GM23248 (cell line): ENCODE measurements at places on chromosomes 3 and 15. TPM values are rescaled to one million over a fixed set of nuclear protein-coding genes. Genes with fewer than 3 reads are reported as not detected.

The KLHL40 gene
- total RNA-seq, result not detected in 2 replicates

DNA sequence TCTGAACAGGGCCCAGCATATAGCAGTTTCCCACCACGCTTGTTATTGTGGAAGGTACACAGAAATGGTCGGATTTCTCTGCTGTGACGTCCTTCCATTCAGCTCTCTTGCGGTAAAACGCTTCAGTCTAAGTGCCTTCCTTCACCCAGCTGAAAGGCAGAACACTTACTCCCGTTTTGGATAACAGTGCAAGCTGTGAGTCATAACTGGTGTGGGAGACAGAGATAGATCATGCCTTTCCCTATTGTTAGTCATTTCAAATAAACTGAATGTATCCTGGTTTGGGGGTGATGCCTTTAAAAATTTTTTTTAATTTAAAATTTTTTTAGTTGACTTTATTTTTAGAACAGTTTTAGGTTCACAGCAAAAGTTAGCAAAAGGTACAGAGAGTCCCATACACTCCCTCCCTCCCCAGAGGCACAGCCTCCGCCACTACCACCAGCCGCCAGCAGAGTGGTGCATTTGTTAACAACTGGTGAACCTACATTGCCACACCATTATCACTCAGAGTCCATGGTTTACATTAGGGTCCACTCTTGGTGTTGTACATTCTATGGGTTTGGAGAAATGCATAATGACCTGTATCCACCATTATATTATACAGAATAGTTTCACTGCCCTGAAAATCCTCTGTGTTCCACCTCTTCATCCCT is 94.9 kb upstream of the NSMCE3 start:
- DNase-seq, result peak; percentile 61

- DNase-seq, result peak; percentile 72
Measured at GRCh38 chr3:155870945-155871745, 695 bp downstream of the GMPS start.

The CDCP1 gene
- 5.4 and 8.9 TPM in 2 replicates for total RNA-seq

DNA sequence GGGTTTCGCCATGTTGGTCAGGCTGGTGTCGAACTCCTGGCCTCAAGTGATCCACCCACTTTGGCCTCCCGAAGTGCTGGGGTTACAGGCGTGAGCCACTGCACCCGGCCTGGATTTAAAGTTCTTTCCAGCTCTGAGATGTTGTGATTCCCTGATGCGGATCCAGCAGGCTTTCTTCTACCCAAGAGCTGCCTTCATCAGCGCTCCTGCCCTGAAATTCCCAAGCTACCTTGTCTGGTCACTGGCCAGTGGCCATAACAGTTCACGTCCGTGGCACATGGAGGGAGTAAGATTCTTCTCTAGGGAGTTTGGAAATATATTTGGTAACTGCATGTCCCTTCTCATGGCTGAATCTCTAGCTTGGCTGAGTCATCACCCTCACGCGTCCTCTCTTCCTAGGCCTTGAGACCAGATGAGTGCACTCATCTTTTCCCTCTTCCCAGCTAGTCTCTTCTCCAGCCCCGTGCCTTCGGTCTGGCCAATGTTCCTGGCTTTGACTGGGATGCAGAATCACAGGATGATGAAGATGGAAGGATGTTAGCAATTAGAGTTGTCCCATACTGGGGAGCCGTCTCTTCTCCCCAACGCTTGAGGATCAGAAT is 29.8 kb upstream of the APOD start:
- DNase-seq, result peak; percentile 72

The GORASP1 gene
- 63.8 and 184 TPM in 2 replicates for total RNA-seq

The EIF5A2 gene
- 10.0 and 20.8 TPM in 2 replicates for total RNA-seq

The GOLGA8Q gene
- 0.76 TPM in 1 of 2 replicates, not detected in the other for total RNA-seq

DNA sequence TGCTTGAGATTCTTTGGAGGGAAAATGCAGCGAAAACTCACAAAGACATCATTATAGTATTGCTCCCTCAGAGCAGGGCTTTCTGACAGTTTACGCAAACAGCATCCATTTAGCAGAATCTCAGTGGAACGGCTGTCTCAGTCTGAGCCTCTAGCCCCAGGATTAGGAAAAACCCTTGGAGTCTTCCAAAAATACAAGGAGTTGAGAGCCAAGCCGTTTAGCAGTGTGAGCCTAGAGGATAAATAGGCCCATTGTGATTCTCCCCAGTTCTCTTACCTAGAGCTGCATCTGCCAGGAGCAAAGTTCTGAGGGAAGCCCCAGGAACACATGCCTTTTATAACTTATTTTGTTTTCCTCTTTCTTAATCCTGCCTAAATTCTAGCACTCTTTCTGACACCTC is 359.6 kb downstream of the NTRK3 start:
- no peak for DNase-seq

- peak; percentile 71 for DNase-seq
Measured at GRCh38 chr15:66798426-66799061, 96.5 kb downstream of the SMAD6 start.

- DNase-seq, result no peak
Measured at GRCh38 chr15:87118435-87118834, 1038.8 kb downstream of the AGBL1 start.

The AHSG gene
- not detected in 2 replicates for total RNA-seq

GRCh38 chr15:46297766-46298165 is 662.9 kb downstream of the SQOR start:
- DNase-seq, result no peak

The PFN2 gene
- 174 and 224 TPM in 2 replicates for total RNA-seq

DNA sequence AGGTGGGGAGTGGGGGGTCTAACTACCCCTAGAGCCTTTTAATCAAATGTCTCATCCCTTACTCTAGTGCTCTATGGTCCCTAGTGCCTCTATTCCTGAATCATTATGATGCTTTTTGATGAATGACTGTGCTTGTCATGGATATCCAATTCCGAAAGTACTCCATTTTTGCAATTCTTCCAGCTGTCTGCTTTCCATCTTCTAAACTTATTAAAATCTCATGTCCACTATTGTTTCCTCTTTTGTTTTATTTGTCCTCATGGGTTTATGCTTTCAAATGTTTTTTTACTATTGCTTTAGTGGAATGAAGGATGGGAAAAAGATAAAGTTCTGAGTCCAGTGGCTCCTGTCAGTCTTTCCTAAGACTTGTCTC is 77.2 kb upstream of the KCNMB2 start:
- no peak for DNase-seq

The SLC22A14 gene
- not detected in 2 replicates for total RNA-seq

DNA sequence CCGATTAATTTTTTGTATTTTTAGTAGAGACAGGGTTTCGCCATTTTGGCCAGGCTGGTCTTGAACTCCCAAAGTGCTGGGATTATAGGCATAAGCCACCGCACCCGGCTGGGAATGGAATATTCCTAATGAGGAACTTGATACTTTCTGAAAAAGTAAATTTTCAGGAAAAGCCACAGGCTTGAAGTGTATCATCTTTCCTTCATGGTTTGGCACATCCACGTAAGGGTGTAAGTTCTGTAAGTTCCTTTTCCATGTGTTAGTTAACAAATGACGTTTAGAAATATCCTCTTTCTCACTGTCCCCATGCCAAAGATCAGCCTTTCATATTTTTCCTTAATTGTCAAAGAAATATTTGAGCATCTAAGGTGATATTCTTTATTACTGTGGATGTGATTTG is 24.9 kb downstream of the TMEM45A start:
- peak; percentile 23 for DNase-seq

The CPNE9 gene
- total RNA-seq, result not detected in 2 replicates

GRCh38 chr15:69926721-69927120 is 171.0 kb downstream of the TLE3 start:
- no peak for DNase-seq

- DNase-seq, result peak; percentile 95
Measured at GRCh38 chr3:133943639-133944141, 48.0 kb upstream of the RAB6B start.

- DNase-seq, result no peak
Measured at GRCh38 chr3:98371853-98372252, 18.2 kb downstream of the OR5K4 start.

DNA sequence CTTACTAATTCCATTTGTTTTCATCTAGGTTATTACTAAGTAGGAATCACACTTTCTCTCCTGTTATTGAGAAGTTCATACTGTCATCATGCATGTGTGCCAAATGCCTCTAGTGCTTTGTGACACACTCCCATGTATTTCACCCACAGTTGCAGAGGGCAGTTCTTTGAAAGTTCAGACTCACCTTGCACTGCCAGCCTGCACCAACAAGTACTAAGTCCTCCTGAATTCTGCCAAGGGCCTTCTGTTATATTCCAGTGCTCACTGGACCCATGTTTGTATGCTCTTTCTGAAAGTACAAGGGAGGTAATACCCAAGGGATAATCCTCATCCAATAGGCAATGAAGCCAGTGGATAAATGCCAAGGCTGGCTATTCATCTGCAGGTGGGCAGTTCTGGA is 136.6 kb upstream of the ARPP21 start:
- no peak for DNase-seq

DNA sequence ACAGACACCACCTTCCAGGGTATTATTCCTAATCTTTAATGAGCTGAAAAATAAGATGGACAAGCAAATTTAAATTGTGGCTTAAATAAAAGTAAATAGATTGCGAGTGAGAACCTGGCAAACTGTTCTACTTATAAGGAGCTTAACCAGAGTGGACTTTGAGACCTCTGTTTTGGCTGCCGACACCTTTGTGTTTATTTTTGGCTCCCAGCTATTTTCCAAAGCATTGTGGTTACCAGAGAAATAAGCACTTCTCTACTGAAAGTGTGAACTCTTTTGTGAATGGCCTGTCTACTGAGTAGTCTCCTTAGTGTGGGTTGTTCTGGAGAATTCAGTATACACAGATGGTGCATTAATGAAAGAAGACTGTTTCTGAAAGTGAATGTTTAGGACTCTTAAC is 109.4 kb downstream of the ATP8B4 start:
- no peak for DNase-seq

DNA sequence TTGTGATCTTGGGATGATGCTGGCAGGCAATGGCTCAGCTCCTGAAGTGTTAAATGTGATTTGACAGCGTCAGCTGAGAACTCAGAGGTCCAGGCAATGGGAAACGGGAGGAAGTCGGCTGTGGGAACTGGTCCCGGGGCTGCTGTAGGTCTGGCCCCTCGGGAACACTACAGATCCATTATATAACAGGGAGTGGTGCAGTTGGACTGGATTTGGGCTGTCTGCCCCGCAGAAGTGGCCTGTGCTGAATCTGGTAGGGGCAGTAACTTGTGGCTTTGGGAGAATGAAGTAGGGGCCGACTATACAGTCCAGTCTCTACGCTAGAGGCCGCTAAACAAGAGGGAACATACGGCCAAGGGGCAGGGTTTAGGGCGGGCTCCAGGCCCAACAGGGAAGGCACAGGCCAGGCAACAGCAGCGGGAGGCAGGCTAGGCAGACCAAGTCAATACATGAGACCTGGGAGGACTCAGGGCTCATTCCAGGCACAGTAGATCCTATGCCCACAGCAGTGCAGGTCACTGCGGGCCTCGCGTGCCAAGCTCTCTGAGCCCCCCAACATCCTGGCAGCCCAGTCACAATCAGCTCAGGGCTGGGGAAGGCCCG is 20.3 kb upstream of the IL16 start:
- DNase-seq, result peak; percentile 44

- DNase-seq, result no peak
Measured at GRCh38 chr15:69436951-69437350, 15.7 kb upstream of the RPLP1 start.

DNA sequence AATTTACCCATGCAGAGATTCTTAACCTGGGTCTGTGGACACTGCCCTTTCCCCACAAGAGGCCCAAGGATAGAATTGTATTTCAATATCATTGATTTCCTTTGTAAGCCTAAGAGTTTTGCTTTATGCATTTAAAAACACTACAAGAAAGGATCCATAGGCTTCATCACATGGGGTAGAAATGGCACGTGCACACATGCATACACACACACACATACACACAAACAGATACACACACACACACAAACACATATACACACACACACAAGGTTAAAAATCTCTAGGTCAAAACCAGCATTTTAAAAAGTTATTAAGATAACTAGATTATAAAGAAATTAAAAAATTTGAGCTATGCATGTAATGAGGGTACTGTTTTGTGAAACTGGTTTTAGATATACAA is 35.5 kb upstream of the CD47 start:
- DNase-seq, result no peak

DNA sequence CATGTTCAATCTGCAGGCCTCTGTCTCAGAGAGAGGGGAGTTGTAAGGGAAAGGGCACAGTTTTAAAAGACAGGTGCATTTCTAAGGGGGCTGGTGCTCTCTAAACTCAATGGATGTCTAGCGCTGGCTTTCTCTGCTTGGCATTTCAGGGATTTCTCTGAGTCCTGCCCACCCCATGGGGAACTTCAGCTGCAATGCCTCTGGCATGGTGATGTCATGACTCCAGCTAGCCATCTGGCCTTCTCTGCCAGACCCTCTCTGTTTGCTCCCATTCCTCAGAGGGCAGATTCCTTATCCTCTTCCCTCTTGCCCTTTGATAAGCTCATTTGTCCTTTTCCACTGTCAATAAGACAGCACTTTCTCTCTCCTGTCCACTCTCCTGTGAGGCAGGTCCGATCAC is 40.8 kb downstream of the RPLP1 start:
- no peak for DNase-seq

The SPG11 gene
- total RNA-seq, result 53.6 and 75.6 TPM in 2 replicates

DNA sequence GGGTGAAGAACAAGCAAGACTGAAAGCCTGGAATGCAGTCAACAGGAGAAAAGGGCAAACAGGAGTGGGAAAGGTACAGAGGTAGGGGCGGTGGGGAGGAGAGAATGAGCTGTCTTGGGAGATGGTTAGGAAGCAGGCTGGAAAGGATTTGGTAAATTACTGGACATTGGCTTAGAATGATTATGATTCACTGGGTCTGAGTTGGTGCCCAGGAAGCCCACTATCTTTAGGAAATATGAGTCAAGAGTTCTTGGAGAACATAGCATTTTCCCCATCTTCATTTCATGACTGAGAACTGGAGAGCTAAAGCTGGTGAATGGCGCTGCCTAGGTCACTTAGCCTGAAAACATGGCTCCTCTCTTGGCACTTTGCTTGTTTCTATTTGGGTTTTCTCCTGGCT is 74.7 kb upstream of the C3orf80 start:
- DNase-seq, result peak; percentile 90

GRCh38 chr15:93138681-93139250 is 49.8 kb upstream of the RGMA start:
- DNase-seq, result no peak

GRCh38 chr3:45623393-45623792 is 28.8 kb downstream of the LIMD1 start:
- no peak for DNase-seq

The LRRC15 gene
- total RNA-seq, result 16.4 and 24.2 TPM in 2 replicates

GRCh38 chr3:18725668-18726407 is 300.7 kb upstream of the SATB1 start:
- no peak for DNase-seq
